ENCODE measurements at places on chromosomes 6 and 20. TPM values are rescaled to one million over a fixed set of nuclear protein-coding genes. Genes with fewer than 3 reads are reported as not detected.

DNA sequence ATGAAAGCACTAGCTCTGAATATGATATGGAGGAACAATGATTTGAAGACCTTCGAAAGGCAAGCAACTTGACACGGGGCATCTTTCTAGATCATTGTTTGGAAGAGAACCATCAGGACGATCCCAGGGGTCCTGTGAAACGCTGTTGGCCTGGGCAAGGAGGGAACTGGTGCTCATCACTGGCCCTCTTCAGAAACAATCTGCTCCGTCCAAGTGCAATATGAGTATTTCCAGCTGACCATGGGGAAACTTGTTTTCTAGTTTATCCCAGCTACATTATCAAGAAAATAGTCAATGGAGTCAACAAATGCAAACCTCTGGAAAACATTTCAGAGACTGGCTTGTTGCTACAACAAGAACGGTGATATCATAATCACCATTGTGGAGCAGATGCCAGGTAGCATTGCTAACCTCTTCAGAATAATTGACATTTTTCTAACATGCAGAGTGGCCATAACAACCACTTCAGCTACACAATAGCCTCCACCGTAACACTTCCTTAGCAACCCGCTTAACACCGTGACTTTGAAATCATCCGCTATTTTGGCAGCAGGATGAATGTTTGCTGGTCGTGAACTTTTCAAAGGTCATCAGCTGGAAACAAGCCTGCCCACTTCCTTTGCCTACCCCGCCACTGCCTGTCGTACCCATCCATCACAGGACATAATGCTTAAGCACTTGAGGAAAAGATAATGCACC is 112.0 kb upstream of the PDE10A start:
- DNase-seq: peak; percentile 50

DNA sequence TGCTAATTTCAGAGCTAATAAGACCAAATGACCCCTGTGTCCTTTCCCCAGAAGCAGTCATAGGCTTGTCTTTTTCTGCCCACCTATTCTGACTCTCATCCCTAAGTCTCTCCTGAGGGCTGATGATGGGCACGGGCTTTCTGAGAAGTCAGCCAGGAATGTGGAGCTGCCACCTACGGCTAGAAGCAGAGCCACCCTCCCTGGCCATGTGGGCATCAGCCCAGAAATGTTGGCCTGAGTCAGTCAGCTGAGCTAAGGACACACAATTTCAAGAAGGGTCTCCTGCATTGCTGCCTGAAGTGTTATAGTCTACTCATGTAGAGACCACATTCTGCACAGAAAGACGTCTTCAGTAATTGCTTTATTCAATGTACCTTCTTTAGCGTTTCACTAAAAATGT is 17.1 kb downstream of the MYLIP start:
- DNase-seq: no peak

GRCh38 chr6:140446241-140446640 is 1071.8 kb upstream of the CITED2 start:
- no peak for DNase-seq

- no peak for DNase-seq
Measured at GRCh38 chr6:112014483-112014882, 39.4 kb upstream of the CCN6 start.

GRCh38 chr20:16262594-16262993 is 310.7 kb downstream of the KIF16B start:
- no peak for DNase-seq

- no peak for DNase-seq
Measured at GRCh38 chr6:141467881-141468280, 664.8 kb upstream of the GJE1 start.

DNA sequence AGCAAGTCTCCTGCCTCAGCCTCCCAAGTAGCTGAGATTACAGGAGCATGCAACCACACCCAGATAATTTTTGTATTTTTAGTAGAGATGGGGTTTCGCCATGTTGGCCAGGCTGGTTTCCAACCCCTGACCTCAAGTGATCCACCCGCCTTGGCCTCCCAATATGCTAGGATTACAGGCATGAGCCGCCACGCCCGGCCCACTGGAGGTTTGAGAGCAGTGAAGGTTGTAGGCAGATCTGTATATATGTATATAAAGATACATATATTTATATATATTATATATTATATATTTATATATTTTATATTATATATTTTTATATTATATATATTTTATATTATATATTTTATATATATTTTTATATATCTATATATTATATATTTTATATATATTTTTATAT is 38.2 kb upstream of the TTPAL start:
- no peak for DNase-seq

GRCh38 chr6:10964684-10965083 is 77.8 kb downstream of the SYCP2L start:
- no peak for DNase-seq

DNA sequence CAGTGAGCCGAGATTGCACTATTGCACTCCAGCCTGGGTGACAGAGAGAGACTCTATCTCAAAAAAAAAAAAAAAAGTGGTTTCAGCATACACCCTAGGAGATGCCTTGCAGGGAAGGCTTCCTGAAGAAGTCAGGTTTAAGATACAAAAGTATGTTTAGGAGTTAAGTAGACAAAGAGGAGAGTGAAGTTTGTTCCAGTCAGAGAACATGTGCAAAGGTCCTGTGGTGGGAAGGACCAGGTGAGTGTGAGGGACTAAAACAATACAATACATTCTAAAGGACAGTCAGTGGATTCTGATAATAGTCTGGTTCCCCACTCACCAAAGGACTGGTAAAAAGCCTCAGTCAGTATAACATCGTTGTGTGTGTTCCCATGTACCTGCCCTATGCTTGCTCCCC is 299.3 kb downstream of the HIVEP2 start:
- no peak for DNase-seq

DNA sequence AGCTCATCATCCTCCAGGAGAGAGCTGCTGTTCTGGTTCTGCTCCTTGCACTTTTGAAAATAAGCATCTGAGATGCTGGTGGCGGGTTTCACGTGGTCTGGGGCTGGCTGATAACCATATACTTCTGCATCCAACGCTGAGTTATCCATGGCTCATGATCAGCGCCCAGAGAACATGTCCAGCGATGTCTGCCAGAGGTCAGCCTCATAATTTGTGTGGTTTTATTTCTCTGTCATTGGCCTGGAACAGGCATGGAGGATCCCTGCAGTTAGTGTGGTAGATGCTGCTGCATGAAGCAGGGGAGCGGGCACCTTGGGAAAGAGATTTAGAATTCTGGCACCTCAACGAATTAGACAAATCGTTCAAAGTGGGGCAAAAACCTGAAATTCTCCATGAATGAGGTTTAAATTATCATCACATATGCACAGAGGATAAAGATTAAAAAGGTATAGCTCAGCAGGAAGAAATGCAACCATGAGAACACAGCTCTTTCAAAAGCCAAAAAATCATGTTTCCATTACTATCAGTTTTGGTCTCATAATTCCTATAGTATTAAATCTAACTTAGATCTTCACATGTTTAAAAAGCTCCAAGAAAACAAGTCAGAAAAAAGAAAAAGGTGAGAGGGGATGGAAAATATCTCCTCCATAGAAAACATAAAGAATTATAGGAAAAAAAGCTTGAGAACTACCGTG is 157.2 kb downstream of the SOD2 start:
- DNase-seq: no peak

GRCh38 chr20:2357114-2357513 is 23.6 kb upstream of the TGM6 start:
- DNase-seq: no peak

DNA sequence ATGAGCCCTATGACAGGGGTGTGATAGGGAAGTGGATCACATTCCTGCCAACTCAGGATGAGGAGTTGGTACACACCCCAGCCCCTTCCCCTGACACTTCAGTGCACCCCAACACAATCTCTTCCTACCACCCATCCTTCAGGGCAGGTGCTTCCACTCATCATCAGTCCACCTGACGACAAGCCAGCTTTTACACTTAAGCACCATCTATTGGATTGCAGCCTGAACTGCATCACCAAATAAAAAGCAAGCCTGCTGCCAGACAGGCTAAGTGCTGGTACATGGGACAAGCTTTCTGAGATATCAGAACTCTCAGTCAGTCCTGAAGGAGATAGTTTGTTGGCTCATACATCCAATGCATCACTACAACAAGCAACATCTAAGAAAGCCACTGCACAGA is 69.0 kb upstream of the TMEM200A start:
- no peak for DNase-seq

DNA sequence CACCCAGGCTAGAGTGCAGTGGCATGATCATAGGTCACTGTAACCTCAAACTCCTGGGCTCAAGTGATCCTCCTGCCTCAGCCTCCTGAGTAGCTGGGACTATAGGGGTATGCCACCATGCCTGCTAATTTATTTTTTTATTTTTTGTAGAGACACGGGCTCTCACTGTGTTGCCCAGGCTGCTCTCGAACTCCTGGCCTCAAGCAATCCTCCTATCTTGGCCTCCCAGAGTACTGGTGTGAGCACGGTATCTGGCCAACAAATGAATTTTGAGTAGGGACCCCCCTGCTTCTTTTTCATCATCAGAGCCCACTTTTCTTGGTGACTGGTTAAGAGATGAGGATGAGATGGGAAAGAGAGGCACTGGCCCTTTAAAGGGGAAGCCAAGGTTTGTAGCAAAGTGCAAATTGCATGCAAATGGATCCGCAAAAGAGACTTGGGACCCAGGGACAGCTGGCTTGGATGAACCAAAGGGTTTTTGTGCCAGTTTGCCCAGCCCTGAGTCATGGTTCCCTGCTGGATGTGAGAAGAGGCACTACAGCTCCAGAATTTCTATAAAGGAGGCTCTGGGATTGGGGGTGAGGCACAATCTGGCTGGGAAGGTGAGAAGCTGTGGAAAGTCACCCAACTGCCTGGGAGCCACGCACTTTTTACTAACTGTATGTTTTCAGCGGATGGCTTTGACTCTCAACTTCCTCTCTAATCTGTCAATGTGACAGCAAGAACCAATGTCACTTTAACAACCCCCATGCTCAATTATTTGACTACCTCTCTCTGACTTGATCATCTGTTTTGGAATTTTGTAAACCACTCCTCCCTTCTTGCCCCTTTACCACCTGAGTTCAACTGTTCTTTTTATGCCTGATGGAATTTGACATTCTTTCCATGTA is 58.7 kb upstream of the RNF24 start:
- no peak for DNase-seq

DNA sequence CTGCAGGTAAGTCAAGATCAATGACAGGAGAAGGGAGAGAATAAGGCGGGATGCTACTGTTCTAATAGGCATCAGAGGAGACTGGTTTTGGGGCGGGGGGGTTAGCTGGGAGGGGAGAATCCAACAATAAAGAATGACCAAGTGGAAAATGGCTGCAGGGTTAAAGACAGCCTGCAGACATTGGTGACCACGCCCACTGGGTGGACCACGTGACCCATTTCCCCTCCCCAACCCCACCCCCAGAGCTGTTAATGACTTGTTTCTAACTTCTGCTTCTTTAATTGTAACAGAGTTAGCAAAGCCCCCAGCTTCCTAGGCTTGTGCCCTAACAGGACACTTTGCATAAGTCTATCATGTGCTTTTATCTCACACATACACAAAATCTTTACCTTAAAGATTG is 344.5 kb downstream of the KIF16B start:
- no peak for DNase-seq

GRCh38 chr6:90233994-90234393 is 62.6 kb downstream of the BACH2 start:
- DNase-seq: no peak

GRCh38 chr6:111683749-111684267 is 78.1 kb upstream of the TRAF3IP2 start:
- no peak for DNase-seq

DNA sequence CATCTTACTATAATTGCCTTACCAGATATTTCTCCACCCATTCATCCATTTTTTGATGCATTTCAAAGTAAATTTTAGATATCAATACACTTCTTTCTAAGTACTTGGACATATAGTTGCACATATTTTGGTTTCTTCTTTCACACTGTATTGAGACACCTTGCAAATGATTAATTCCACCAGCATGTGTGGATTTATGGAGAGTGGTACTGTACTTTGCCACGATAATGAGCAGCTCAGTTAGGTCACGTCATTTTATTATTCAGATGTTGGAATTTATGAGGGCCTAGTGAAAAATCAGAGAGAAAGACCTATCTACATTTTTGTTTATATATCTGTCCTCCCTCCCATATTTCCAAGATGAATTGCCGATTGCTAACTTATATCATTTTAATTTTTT is 5.3 kb downstream of the NFYA start:
- DNase-seq: no peak

GRCh38 chr20:21109144-21109543 is 3.0 kb upstream of the LINC00237 start:
- DNase-seq: no peak

GRCh38 chr6:24951811-24952299 is 16.1 kb upstream of the RIPOR2 start:
- no peak for DNase-seq

DNA sequence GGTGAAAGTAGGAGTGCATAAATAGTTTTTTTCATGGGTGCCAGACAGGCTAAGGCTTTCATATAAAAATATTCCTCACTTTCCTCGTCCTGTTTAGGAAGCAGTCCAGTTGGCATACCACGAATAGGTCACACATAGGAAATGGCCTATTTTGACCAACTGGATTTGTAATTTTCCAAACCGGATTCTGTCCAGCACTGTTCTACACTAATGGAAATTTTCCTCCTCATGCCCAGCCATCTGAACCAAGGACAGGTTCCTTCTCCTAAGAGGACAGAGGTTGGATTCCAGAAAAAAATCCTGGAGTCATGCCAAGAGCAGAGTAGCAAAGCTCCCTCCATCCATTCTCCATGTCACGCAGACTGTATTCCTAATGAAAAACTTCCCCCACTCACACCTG is 43.1 kb downstream of the PANK2 start:
- DNase-seq: no peak

- DNase-seq: no peak
Measured at GRCh38 chr6:107706516-107707115, 117.5 kb downstream of the SCML4 start.

DNA sequence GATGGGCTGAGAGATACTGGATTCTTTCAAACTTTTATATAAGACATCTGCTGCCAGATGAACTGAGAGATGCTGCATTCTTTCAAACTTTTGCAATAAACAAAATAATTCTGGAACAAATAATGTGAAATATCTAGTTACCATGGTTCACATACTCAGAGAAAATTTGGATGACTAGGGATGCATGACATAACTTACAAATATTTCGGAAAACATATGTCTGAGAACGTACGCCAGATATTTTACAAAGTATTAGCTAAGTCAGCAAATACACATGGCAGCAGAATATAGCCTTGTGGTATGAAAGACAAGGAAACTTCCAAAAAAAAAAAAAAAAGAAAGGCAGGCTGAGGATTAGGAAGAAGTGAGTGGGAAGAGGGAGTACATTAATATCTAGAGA is 113.3 kb upstream of the TRAF3IP2 start:
- no peak for DNase-seq

The AVP gene
- 0.28 TPM for polyA plus RNA-seq

The ZNF831 gene
- polyA plus RNA-seq: 0.15 TPM

The EDN3 gene
- 3.7 TPM for polyA plus RNA-seq

The FAM83C gene
- not detected for polyA plus RNA-seq

The HLA-G gene
- 6.9 TPM for polyA plus RNA-seq

The ADAM33 gene
- 9.1 TPM for polyA plus RNA-seq

The STK4 gene
- 22.8 TPM for polyA plus RNA-seq

The TRIM40 gene
- polyA plus RNA-seq: not detected

The MRS2 gene
- 50.2 TPM for polyA plus RNA-seq

The GDAP1L1 gene
- polyA plus RNA-seq: 0.53 TPM
